Renal cortical epithelial cell (primary cell): ENCODE measurements at places on chromosomes 1 and 21.

DNA sequence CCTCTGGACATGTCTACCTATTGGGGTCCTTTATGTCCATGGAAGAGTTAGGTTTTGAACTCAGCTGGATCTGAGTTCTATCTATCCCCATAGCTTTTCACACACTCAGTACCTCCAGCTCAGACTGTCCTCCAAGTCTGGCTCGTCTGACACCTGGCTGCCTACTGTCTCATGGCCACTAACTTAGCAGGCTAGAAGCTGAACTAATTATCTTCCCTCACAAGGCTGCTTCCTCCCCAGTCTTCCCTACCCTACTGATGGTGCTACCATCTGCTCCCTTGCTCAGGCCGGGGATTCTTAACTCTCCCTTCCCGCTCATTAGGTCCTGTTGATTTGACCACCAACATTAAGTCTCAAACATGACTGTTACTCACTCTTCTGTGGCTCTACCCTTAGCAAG is 13.4 kb downstream of the VANGL2 start:
- no peak for DNase-seq

DNA sequence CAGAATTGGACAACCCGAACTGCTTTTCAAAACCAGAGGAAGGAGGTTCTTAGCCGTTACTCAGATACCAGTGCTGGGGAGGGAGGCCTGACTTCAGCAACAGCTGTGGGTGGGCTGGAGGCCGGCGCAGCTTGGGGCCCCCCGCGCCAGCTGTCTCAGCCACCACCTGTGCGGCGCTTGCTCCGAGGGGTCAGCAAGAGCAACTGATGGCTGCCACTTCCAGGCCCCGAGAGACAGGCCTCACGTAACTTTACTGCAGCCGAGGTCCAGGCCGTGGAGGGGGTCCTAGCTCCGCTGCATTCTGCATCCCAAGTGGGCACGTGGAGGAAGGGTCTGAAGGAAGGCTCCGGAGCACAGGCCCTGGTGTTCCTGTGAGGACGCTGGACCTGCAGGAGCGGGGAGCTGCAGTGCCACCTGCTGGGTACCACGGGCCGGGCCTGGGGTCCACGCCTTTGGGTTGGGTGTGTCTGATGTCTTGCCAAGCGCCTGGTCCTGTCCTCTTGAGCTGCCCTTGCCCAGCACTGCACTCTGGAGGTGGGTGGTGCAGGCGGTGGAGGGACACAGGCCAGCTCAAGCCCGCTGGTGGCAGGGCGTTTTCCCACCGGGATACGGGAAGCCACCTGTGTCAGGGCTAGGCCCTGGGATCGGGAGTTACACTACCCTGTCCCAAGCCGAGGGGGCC is 9.8 kb downstream of the THAP3 start:
- DNase-seq: no peak

DNA sequence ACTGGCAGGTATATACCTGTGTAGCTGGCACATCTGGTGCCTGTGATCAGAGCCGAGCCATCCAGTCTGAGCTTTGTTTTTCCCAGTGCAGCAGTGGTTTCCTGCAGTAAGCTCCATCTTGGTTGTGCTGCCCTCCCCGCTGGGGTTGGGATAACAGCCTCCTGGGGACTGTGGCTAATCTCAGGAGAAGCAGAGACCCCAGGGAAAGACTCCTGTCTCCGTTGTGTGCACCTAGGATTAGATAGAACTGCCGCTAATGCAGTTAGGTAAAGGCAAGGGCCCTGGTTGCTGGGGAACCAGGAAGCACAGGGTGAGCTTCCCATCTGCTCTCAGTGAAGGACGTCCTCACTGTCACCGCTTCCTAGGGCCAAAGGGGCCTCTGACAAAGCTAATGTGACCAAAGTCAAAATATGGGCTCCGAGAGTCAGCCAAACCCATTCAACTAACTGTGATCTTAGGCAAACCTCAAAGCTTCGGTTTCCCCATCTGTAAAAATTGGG is 20.0 kb downstream of the ROR1 start:
- no peak for DNase-seq

GRCh38 chr1:96522927-96523326 is 198.7 kb upstream of the PTBP2 start:
- peak; percentile 60 for DNase-seq

- peak; percentile 98 for DNase-seq
Measured at GRCh38 chr1:232678185-232678886, 48.4 kb upstream of the SIPA1L2 start.

- DNase-seq: no peak
Measured at GRCh38 chr1:239125893-239126292, 260.5 kb upstream of the CHRM3 start.

DNA sequence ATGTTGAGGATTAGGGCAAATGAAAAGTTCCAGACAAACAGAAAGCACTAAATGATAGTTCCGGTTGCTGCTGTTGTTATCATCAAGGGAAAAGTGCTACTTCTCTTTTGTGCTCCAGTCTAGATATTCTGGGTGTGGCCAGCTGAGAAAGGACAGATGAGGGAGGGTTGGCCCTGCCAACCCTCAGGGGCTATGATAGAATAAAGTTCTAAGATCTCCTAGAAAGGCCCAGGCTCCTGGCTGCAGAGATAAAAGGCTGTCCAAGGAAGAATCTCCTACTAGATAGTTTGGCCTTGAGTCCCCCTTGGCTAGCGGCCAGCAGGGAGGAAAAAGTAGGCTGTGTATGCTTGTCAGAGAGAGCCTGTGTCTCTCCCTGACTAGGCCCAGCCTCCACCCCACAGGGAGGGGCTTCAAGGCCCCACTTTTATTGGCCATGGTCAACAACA is 31.5 kb downstream of the RIMS3 start:
- no peak for DNase-seq

DNA sequence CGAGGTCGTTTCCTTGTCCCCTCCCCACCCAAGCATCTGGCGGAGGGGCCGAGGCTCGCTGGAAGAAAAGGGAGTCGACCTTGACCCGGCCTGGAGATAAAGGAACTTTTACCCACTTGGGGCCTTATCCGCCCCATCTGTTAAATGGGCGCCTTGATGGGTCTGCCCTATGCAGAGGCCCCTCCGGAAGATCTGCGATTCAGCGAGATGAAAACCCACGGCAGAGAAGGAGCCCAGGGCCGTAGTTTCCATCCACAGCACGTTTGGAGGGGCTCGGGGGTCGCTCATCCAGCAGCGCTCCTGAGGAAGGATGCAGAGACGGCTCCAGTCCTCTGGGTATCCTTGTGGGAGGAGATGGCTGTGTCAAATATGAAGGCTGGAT is 518 bp downstream of the NCMAP start:
- no peak for DNase-seq

DNA sequence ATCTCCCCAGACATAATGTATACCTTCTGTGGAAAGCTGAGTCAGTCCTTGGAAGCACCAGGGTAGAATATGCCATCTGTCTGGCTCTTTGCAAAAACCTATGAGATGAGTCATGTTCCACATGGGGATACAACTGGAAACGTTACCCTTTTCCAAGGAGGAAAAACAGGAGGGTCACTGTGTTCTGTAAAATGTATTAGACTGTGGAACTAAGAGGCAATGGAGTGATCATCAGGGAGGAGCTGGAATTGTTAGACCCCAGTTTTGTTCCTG is 16.1 kb upstream of the PSMD4 start:
- peak; percentile 53 for DNase-seq

GRCh38 chr1:240310226-240310925 is 218.7 kb downstream of the FMN2 start:
- DNase-seq: peak; percentile 3

DNA sequence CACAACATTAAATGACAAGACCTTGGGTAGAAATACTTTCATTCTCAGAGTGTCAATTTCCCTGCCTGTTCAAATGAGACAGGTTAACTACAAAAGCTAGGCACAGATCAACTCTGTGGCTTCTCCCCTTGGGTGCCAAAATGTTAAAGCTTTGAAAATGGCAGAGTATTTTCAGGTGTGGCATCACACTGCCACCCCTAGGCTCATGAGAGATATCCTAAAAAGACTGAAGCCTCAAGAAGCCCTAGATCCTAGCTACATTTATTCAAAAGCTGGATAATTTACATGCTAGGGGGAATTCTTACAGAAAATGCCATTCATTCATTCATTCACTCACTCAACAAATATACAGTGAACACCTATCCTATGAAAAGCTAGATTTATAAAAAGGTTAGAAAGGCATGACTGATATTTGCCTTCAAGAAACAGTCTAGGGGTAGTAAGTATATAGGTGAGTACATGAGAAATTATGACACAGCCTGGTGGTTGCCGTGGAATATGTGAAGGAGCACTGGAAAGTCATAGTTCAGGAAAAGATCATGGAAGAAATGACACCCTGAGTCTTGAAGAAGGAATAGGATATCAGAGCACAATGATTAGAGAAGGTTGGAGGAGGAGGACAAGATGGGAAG is 15.9 kb upstream of the RAB4A start:
- DNase-seq: peak; percentile 15

DNA sequence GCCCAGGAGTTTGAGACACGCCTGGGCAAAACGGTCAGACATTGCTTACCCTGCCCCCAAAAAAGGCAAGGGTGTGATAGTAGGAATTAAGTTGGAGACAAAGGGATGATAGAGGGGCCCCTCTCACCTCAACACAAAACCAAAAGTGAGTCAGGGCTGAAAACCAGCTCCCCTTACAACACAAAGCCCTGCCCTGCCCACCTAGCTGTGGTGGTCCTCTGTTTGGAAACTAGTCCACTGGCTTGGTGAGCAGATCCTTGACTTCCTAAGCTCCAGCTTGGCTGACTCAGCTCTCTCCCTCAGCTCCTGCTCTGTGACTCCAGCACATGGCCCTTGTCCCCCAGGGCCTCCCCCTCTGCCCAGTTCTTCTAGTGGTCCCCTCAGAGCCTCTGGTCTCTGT is 603.8 kb downstream of the PTPRC start:
- DNase-seq: no peak

- no peak for DNase-seq
Measured at GRCh38 chr21:16942703-16943102, 570.1 kb upstream of the CXADR start.

GRCh38 chr1:78673120-78673519 is 23.5 kb downstream of the IFI44 start:
- no peak for DNase-seq

GRCh38 chr1:36248250-36248894 is 24.1 kb downstream of the THRAP3 start:
- peak; percentile 93 for DNase-seq

DNA sequence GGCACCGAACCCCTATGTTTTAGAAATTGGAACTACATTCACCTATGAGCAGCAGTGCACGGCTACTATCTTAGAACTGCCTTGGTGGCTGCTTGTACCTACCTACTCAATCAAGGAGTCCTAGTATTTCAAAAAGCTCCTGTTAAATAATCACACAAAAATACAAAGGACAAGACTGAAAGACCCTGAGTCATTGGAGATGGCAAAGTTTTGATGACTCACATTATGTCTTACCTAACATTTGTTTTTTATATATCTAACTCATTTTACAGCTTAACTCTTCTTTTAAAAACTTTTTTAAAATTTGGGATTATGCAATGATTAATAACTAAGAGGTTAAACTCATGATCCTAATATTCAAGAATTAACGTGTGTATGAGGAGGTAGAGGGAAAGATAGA is 1206.0 kb upstream of the TMPRSS15 start:
- no peak for DNase-seq

GRCh38 chr1:160800645-160801408 is 4.9 kb downstream of the LY9 start:
- no peak for DNase-seq

GRCh38 chr1:166129006-166129405 is 37.8 kb downstream of the FAM78B start:
- DNase-seq: no peak
